ENCODE measurements at places on chromosomes 12 and 14.
A peak's percentile ranks its signal among the peaks of the same experiment; 100 is the strongest.

DNA sequence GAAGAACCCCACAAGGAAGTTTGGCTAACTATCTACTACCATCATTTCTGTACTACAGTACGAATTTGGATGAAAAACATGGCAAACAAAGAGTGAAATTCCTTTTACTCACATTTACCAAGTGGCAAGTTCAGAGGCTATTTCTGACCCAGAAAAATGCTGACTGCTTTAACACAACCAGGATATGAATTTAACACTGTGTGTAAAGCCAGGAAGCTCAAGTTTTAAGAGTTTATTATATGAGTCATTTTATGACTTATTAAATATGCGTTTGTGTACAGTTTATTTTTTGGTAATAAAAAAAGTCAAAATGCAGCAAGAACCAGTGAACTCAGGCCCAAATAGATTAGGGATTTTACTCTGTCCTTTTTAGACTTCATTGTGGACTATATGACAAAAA is 58.4 kb upstream of the STAC3 start:
- DNase-seq: no peak

DNA sequence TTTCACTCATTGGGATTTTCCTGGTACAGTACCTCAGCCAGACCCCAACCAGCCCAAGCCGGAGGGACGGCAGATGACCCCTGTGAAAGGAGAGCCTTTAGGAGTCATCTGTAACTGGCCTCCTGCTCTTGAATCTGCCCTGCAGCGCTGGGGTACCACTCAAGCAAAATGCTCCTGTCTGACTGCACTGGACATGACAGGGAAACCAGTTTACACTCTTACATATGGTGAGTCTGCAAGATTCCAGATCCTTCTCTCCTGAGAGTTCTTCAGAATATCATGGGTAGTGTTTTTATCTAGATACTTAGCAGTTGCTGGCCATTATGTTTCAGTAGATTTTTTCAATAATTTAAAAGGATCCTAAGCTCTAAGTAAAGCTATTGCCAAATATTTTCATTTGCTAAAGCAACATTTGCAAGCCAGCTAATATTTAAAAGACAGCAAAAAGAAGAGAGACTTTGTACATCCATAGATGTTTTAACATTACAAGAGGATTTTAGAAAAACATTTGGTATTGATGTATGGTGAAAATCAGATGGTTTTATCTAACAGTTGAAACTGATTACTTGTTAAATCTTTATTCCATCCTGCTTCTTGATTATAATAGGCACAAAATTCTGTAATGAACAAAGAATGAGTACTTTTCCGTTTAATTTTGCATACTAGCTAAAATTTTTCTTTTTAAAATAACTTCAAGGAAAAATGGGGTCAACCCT is 85.1 kb upstream of the ATF1 start:
- DNase-seq: no peak

- DNase-seq: no peak
These were observed 76.2 kb downstream of the PDZRN4 start for GRCh38 chr12:41264281-41264680.

- DNase-seq: no peak
These were observed 549.6 kb downstream of the DIO2 start for GRCh38 chr14:79661752-79662151.

- no peak for DNase-seq
These were observed 7.8 kb downstream of the BHLHE41 start for GRCh38 chr12:26116829-26117715.

DNA sequence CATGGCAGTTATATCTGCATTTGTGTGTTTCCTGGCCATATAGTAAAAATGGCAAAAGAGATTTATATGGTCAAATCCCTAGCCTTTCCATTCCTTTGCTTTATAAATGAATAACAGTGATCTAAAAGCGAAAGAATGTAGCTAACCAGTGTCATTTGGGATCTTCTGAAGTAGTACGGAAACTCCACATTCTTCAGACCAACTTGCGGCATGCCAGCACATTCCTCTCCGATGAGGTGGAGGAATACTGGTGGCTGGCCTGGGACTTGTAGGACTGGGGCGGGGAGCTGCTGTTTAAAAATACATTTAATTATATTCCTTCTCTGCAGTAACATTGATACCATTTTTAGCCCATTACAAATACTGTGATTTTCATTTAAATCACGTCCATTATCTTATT is 85.3 kb downstream of the SAMD4A start:
- peak; percentile 91 for DNase-seq

GRCh38 chr12:83807871-83808270 is 1104.7 kb downstream of the SLC6A15 start:
- DNase-seq: no peak

- no peak for DNase-seq
These were observed 86.7 kb downstream of the PTGER2 start for GRCh38 chr14:52400846-52401245.

DNA sequence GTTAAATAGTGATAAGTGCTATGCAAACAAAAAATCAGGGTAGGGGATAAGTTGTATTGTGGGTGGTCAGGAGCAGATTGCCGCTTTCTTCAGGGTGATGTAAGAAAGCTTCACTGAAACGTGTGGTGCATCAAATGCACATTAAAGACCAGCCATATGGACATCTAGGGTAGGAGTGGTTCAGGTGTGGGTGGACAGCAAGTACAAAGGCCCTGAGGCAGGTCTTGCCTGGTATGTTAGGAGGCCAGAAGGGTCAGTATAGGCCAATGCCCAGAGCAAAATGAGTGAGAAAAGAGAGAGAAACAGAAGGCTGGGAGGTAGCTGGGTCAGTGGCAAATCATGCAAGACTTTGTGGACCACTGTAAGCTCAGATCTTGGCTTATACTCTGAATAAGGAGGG is 25.6 kb upstream of the CISTR start:
- DNase-seq: no peak

- DNase-seq: no peak
These were observed 49.8 kb downstream of the RIN3 start for GRCh38 chr14:92563359-92563758.

DNA sequence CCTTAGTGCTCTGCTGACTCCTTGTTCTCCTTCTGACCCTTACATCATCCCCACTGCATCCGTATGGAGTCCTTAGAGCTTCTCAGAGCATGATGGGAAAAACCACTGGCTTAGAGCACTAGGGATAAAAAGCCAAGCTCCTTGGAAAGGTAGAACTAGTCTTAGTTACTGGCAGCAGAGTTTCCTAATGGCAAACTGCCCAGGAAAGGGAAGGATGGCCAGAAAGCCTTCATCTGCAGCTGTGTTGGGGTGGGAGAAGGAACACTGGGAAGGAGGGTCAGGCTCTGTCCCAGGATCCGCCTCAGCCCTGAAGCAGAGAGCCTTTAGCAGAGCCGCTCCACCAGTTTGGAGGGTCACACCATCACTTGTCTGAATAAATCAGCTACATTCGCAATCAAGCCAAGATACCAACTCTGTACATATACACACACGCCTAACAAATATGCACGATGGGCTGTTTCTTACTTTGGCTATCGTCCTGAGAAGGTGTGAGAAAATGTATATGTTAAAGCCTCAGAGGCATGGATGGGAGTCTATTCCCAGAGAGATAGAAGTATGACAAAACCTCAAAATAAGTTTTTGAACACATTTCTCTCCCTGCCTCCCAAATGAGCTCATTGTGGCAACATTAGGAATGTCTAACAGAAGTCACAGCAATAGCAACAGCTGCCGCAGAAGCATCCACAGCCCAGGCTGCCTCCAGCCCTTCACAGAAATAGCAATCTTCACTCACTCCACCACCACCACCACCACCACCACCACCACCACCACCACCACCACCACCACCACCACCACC is 18.6 kb upstream of the GALNT8 start:
- DNase-seq: no peak

DNA sequence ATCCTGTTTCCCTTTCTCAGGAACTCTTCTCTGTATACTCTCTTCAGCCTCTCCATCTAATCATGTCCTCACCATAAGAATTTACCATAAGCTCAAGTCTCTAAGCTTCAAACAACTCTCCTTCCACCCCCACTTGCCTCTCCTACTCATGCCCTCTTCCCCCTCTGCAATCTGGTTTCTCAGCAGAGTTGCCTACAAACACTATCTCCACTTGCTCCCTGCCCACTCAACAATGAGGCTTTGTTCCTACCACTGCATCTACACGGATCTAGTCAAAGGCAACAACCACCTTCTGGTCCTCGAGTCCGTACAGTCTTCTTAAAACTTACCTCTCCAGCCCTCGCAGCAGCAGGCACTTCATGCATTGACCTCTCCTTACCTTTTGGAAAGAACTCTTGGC is 17.2 kb upstream of the FBLN5 start:
- DNase-seq: no peak

DNA sequence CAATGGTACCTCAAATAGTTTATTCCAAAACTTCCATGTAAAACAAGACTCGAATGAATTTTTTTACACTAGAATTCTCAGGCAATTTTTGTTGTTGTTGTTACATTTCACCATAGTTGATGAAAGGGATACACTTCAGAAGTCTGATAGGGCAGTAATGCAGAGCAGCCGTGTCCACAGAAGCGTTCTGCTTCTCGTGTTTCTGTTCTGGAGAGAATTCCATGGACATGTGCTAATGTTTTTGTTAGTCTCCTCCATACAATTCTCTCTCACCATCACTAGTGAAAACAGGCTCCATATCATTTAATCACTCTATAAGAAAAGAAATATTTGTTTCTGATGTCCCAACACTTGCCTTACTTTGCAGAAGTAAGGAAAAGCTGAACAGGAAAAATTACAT is 606.1 kb downstream of the SLC16A7 start:
- no peak for DNase-seq

DNA sequence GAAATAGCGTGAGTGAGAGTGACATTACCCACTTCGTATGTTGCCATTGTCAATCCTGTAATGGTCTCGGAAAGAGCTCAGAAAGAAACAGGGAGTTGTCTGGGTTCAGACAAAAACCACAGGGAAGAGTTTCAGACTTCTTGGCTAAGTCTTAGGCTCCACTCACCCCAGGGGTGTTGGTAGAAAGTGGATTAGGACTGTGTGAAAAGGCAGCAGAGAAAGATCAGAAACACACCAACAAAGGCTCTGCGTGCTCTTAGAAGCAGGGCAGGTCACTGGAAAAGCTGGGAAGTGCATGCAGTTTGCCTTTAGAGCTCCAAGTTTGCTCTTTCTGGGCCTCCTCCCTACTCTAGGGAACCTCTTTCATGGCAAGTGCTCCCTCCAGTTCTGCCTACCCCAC is 106.1 kb upstream of the PLXNC1 start:
- no peak for DNase-seq

DNA sequence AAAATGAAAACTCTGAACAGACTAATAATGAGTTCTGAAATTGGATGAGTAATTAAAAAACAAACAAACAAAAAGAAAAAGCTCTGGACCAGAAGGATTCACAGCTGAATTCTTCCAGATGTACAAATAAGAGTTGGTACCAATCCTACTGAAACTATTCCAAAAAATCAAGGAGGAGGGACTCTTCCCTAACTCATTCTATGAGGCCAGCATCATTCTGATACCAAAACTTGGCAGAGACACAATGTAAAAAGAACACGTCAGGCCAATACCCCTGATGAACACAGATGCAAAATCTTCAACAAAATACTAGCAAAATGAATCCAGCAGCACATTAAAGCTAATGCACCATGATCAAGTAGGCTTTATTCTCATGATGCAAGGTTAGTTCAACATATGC is 183.9 kb upstream of the CNOT2 start:
- no peak for DNase-seq

GRCh38 chr12:54148560-54149429 is 40.0 kb downstream of the SMUG1 start:
- DNase-seq: no peak

DNA sequence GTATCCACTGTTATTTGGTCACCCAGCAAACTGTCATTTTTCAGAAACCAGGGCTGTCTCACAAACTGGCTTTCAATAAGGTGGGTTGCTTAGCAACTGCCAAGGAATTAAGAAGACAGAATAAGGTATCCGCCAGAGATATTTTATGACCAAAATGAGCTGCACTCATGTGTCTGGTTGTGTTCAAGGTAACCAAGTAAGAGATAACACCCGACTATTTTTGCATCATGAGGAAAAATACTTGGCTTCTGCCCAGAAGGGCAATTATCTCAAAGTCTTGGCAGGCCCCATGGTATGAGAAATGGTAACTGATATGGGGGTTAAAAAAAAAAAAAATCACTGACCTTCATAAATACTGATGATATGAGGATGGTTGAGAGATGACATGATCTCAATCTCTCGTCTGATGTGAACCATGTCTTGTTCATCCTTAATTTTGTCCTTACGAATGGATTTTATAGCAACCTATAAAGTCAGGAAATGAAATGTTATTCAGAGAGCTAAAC is 32.6 kb downstream of the NUAK1 start:
- DNase-seq: no peak

- DNase-seq: no peak
These were observed 7.8 kb upstream of the EGLN3 start for GRCh38 chr14:33958605-33959226.

GRCh38 chr12:47397664-47398281 is 308.1 kb downstream of the RPAP3 start:
- DNase-seq: no peak

DNA sequence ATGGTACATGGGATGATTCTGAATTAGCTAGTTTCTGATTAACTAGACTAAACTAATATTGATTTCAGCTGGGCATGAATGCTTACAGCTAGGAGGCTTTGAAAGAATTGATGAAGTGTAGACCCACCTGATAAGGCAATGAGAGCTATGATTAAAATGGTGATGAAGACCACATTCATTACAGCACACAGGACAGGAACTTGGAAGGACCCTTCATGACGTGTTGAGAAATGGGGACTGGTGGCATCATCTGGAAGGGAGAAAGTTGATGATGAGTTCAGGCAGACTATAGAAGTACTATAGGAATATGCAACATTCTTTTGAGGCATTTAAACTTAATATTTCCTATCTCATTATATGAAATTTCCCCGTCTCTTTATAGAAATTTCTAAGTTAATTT is 4.5 kb downstream of the CD69 start:
- DNase-seq: no peak

DNA sequence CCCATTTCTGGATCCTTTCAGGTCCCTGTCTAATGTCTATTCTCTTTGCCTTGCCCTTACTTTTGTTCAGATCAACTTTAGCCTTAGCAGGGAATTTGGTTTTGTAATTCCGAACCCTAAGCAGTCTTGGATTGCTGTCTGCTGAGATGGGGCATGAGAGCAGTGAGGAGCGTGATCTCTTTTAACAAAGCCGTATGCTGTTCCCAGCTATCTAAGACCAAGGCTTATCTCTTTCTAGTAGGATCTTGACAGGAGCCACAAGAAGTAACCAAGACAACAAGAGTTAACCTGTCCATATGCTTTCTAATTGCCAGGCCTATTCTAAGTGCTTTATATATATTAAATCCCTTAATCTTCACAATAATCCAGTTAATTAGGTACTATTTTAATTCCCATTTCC is 4.5 kb upstream of the DHRS7 start:
- no peak for DNase-seq

- DNase-seq: no peak
These were observed 35.5 kb upstream of the STON2 start for GRCh38 chr14:81435391-81436295.

- DNase-seq: no peak
These were observed 288.4 kb downstream of the DAD1 start for GRCh38 chr14:22300646-22301045.

DNA sequence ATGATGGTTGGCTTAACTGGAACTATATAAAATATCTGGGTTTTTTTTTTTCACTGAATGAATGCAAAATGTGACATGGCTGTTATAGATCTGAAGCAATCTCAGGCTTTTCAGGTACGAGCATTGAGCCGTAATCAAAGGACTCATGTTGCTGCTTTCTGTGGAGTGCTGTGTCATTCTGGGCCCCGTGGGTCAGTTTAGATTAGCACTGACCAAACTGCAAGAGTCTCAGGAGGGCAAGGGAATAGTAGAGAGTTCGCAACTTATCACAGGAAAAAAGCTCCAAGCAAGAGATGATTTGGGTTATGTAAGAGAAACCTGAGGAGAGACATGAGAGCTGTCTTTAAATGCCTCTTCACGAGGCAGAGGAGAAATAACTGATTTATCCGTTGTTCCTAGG is 59.1 kb downstream of the UBR7 start:
- DNase-seq: no peak
